Activated T-helper 1 cell treated with anti-CD3 and anti-CD28 coated beads, Interleukin-12 subunit alpha, Interleukin-12 subunit beta, Interleukin-2, Interleukin-4 antibody, amounts not matched to agents 30 ng/mL and 10 ng/mL and 1 ng/mL, durations not matched to agents 14 hours and 24 hours and 36 hours (primary cell): ENCODE measurements at places on chromosomes 1 and 21.

GRCh38 chr1:98002288-98002687, 81.5 kb upstream of the DPYD start:
- no peak for DNase-seq
- no peaks in the 10 kb centered on the region for H3K4me1 ChIP-seq
- no peak overlapping the region for H3K4me3 ChIP-seq

DNA sequence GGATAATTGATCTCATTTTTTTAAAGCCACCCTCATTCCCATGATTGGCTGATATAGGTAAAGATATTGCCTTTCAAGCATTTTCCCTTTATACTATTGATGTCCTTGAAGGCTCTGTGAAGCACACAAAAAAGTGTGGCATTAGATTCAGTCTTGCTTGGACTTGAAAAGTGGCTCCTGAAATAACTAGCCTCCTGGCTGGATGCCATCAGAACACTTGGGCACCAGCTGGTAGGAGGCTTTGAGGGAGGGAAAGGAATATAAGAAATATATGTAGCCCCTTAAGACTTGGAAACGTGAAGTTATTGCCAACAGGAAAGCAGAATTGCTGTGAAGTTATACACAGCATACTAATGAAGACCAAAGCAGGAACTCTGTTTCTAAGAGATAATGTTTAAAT, 14.1 kb downstream of the MTR start:
- H3K36me3 ChIP-seq = peaks cover 58% of the 10 kb centered on the region
- H3K27me3 ChIP-seq = no peaks in the 10 kb centered on the region

GRCh38 chr1:156384007-156384406, 15.0 kb downstream of the RHBG start:
- no peak overlapping the region for H3K27ac ChIP-seq
- H3K4me1 ChIP-seq = peaks cover 5% of the 10 kb centered on the region
- H3K27me3 ChIP-seq = peaks cover 23% of the 10 kb centered on the region
- H3K4me3 ChIP-seq = no peak overlapping the region
- no peaks in the 10 kb centered on the region for H3K36me3 ChIP-seq

- peaks cover 12% of the 10 kb centered on the region for H3K27me3 ChIP-seq
- H3K36me3 ChIP-seq = no peaks in the 10 kb centered on the region
- no peak overlapping the region for H3K27ac ChIP-seq
- DNase-seq = no peak
- no peak overlapping the region for H3K4me3 ChIP-seq
- H3K4me1 ChIP-seq = peaks cover 11% of the 10 kb centered on the region
Observed at GRCh38 chr1:220734571-220735326, 13.4 kb upstream of the MTARC2 start.

DNA sequence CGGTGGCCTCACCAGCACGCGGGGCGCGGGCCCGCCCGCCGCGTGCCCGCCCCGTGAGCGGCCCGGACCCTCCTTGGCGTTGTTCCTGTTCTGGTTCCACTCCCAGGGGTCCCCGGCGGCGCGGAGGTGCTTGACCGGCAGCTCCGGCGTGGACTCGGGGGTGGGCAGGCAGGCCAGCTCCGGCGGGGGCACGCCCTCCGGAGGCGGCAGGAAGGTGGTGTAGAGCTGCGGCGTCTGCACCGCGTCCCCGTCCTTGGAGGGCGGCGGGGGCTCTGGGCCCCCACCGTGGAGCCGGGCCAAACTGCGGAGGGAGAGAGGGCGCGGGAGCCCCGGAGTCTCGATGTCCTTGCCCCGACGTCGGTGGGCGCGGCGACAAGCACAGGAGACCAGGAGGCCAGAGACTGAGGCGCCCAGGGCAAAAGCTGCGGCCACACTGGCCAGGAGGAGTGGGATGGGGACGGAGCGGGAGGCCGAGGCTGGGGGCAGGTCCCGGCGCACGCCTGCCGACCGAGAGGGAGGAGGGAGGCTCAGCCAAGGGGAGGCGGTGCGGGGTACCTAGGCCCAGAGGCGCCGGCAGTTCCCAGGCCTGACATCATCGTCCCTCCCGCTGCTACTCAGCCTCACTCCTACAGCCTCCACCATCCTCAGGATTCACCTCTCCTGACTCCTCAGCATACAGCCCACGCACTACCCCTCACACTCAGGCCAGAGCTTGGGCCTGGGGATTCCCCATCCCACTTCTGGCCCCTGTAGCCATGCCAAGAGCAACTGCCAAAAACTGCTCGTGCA, 13.2 kb downstream of the SEMA6C start:
- H3K27me3 ChIP-seq = peaks cover 10% of the 10 kb centered on the region
- H3K36me3 ChIP-seq = peaks cover 4% of the 10 kb centered on the region
- no peaks in the 10 kb centered on the region for H3K4me1 ChIP-seq
